ENCODE measurements at places on chromosomes 3 and 15.
A peak's percentile ranks its signal among the peaks of the same experiment; 100 is the strongest.

DNA sequence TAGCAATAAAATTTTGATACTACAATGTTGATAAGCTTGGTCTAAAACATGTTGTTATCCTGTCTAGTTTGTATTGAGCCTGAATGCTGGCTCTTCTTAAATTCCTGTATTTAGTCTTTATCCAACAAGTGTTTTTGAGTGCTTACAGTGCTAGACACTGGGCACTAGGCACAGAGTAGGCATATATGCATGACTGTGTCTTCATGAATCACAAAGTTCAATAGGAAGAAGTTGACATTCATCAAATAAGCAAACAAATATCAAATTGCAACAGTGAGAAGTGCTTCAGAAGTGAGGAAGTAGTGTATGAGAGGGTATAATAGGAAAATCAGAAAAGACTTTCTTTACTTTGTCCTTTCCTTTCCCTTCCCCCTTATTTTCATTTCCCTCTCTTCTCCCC, 6.8 kb downstream of the CD96 start:
- DNase-seq: no peak

DNA sequence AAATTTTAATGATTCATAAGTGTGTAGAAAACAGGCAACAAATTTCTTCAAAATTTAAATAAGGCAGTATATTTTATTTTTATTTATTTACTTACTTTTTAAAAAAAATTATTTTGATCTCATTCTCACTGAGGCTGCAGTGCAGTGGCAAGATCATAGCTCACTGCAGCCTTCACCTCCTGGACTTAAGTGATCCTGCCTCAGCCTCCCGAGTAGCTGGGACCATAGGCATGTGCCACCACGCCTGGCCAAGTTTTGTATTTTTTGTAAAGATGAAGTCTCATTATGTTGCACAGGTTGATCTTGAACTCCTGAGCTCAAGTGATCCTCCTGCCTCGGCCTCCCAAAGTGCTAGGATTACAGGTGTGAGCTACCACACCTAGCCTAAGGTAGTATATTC, 61.2 kb upstream of the XRN1 start:
- DNase-seq: no peak

- DNase-seq: no peak
Observed at GRCh38 chr3:37262816-37263393, 88.5 kb upstream of the LRRFIP2 start.

DNA sequence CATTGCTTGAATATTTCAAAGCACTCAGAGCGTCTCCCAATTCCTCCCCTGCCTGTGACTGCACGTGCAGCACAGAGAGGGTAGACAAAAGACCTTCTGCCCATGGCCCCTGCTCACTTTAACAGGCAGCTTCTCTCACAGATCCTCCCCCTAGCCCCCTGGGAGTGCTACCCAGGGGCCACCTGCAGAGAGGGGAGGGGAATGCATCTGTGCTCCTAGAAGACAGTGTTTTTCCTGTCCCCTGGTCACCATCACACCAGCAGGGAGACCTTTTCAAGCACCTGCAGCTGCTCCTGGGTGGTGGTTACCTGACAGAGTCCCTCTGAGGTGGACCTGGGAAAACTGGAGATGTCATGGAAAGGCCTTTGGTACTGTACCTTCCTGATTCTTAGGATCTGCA, 56.7 kb upstream of the PRR23C start:
- DNase-seq: no peak

DNA sequence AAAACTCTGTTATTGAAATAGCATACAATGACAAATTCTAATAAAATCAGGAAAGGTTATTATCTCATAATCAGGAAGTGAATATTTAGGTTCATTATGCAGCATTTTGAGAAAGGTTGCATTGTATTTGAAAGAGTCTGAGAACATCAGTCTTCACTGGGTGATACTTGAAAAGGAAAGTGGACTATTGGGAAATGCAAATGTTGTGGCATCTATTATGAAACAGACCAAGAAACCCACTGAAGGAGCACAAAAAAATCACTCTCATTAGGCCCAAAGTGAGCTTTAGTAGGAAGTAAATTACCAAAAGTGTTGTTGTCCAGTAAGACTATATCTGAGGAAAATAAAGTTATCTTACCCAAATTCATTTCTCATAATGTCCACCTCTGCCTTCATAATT, 90.8 kb downstream of the ZPLD1 start:
- no peak for DNase-seq

DNA sequence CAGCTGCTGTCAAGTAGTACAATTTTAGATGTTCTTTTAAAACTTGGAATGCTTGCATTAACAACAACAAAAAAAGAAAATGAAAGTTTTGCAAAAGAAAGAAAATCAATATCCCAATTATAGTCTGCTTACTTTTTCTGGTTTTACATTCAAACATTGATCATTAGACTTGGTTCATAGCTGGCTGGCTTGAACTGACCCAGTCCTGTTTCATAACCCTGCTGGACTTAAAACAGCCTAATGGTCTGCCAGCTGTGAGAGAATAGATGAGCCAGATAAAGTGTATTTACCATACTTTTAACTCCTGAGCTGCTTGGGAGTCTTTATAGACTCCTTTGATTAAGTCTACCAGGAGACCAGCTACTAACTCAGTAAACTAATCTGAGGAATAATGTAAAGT, 59.2 kb downstream of the PIAS1 start:
- DNase-seq: no peak

GRCh38 chr15:39588531-39589192, 7.8 kb downstream of the THBS1 start:
- no peak for DNase-seq

- DNase-seq: peak; percentile 74
Observed at GRCh38 chr3:72246685-72247084, 461.7 kb upstream of the PROK2 start.

DNA sequence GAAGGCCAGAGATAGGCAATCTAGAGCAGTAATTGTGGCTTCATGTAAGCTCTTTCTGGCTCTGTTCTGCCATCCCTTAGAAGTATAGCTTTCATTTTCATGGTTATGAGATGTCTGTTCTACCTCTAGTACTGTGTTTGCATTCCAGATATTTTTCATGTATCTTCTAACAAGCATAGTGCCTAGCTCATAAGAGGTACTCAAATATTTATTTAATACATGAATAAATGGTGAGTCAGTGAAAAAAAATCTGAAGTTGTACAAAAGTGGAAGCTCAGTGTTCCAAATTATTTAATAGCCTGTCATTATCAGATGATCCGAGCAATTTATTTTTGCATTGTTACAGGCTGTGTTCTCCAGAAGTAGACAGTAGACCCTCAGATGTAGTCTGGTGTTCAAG, 64.3 kb downstream of the OXSM start:
- no peak for DNase-seq

DNA sequence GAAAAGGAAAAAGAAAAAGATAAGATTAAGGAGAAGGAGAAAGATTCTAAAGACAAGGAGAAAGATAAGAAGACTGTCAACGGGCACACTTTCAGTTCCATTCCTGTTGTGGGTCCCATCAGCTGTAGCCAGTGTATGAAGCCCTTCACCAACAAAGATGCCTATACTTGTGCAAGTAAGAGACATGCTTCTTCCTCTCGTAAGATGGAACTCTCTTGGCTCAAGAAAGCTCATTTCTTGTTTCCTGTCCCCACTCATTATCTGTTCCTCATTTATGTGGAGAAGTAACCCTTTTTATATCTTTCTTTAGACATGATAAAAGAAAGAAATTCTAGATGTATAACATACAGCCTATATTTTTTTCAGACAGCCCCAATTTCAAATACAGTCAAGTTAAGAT, 101.4 kb downstream of the KLHL25 start:
- DNase-seq: no peak
